IPS-NIHi11 (cell line): ENCODE measurements at places on chromosomes 2 and 18.

GRCh38 chr2:96100893-96101304 lies 15.5 kb downstream of the ADRA2B start:
- no peak for DNase-seq

DNA sequence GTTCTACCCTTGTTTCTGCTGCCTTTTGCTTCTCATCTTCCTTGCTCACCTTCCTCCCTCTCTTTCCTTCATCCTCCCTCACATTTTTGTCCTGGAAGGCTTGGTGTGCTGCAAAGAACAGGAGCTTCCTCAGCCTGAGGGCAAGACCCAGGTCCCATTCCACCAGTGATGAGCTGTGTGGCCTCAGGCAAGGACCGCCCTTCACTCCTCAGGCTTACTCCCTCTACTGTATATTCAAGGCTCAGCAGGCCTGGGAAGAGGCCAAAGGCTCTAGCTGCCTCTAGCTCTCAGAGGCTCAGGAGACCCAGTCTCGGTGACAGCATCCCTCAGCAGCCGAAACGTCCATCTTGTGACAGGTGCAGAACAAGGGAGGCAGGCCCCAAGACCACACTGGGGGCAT lies 97.5 kb downstream of the MRO start:
- no peak for DNase-seq

- DNase-seq, result no peak
These were observed 8.8 kb upstream of the ZBTB7C start for GRCh38 chr18:48417985-48418384.

GRCh38 chr18:43751835-43752234 lies 474.5 kb upstream of the SYT4 start:
- no peak for DNase-seq

DNA sequence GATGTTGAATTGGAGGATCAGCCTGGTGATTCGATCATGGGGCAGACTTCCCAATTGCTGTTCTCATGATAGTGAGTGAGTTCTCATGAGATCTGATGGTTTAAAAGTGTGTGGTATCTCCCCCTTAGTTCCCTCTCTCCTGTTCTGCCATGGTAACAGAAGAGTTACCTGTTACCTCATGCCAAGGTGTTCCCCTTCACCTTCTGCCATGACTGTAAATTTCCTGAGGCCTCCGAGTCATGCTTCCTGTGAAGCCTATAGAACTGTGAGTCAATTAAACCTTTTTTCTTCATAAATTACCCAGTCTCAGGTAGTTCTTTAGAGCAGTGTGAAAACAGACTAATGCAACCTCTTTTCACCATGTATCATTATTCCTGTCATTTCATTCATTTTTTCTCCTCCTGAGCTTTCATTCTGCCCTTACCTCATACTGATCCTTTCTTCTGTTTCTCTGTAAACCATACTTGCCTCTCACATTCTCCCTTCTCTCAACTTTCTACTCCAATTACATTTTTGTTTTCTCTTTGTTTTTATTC lies 22.0 kb downstream of the STARD6 start:
- no peak for DNase-seq

DNA sequence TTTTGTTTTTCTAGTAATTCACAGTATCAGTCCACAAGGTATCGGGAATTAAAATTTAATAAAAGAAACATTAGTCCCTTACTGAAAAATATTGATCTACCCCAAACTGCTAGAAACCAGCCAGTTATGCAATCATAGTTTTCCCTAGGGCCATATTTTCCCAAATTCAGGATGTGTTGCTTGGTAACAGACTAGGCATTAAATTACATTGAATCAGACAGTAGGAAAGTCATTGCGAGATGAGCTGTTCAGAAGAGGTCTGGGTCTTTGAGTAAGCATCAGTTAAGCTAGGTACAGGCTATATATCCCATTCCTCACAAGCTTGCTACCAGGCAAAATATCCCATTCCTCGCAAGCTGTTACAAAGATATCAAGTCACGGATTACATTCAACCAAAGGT lies 123.0 kb upstream of the CCDC150 start:
- no peak for DNase-seq

DNA sequence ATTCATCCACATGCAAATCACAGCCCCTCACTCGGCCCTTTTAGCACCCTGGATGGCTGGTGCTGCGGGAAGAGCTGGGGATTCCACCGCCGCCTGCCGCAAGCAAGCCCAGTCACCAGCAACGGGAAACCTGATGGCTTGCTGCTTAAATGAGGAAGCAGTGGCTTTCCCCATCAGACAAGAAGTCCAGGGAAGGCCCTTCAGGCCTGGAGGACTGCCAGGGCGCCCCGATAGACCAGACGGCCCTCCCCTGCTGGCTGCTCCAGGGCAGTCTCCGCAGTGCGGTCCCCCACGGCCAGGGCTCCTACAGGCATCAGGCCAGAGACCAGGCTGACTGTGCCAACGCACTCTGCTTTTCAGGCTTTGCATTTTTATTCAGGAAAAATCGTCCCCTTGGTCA lies 439.1 kb downstream of the EIPR1 start:
- DNase-seq, result no peak

GRCh38 chr18:35803551-35803950 lies 168.9 kb upstream of the RMP24 start:
- no peak for DNase-seq

DNA sequence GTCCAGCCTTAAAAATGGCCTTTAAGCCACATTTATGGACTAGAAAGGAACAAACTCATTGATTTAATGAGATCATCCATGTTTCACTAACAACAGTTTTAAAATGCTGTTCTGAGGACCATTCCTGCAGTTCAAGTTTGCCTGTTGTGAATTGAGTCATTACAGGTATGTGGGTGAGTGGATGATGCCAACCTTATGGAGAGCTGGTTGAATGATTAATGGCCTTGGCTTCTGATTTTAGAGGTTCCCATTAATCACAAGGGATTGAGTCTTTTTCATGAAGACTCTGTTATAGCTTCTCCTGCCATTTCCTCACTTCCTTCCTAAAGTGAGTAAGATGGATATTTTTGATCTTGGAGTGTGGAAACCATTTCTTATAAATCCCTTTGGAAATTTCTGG lies 459.8 kb upstream of the SLC14A2 start:
- DNase-seq, result no peak

DNA sequence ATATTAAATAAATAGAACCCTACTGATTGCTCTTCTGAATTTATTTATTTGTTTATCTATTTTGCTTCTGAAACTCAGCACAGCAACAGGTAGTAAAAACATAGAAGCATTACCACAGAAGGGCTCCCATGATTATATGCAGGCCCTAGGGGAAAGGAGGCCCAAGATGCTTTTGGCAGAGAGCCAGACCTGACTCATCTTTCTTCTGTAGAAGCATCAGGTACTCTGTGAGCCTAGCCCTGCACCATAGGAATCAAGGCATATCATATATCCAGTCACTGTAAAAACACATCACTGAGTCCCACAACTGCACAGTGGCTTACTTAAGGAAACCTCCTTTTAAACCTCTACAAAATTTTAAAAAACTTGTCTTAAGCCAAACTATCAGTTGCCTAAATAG lies 1.8 kb downstream of the SCN9A start:
- DNase-seq, result no peak

- peak; percentile 36 for DNase-seq
These were observed 452.3 kb upstream of the ID2 start for GRCh38 chr2:8229546-8229986.

GRCh38 chr18:31657823-31658669 lies 26.3 kb downstream of the B4GALT6 start:
- no peak for DNase-seq

GRCh38 chr2:166593403-166593802 lies 99.4 kb upstream of the SCN7A start:
- DNase-seq, result no peak

- peak; percentile 27 for DNase-seq
These were observed 5.7 kb downstream of the RAMP1 start for GRCh38 chr2:237864940-237865622.

DNA sequence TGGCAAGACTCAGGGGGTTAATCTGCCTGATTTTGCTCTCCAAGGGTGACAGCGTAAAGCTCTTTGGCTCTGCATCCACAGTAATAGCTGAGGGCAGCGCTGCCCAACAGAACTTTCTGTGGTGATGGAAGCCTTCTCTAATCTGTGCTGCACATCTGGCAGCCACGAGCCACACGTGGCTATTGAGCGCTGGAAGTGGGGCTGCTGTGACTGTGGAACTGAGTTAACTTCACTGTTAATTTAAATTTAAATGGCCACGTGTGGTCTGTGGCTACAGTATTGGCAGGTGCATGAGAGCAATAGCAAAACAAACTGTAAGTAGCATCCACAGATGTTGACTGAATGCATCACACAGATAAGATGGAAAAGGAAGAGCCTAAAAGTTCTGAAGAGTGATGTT lies 47.3 kb upstream of the TMEM200C start:
- DNase-seq, result no peak

GRCh38 chr2:175111200-175111657 lies 56.8 kb downstream of the ATF2 start:
- DNase-seq, result peak; percentile 39

DNA sequence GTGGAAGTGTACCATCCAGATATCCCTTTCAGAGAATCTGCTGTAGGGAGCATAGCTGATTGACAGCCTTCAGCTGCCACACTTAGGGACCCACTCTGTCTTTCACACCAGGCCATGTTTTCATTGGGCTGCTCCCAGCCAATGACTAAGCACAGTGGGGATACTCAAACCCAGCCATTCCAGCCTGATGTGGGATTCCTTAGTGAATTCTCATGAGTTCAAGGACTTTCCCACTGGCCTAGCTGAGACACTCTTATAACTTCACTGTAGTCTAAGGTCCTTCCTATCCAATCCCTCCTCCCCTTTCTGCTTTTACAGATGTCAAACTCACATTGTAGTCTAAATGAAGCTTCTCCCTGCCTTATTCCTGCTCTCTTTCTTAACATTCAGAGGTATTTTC lies 201.2 kb downstream of the PIK3C3 start:
- DNase-seq, result no peak

DNA sequence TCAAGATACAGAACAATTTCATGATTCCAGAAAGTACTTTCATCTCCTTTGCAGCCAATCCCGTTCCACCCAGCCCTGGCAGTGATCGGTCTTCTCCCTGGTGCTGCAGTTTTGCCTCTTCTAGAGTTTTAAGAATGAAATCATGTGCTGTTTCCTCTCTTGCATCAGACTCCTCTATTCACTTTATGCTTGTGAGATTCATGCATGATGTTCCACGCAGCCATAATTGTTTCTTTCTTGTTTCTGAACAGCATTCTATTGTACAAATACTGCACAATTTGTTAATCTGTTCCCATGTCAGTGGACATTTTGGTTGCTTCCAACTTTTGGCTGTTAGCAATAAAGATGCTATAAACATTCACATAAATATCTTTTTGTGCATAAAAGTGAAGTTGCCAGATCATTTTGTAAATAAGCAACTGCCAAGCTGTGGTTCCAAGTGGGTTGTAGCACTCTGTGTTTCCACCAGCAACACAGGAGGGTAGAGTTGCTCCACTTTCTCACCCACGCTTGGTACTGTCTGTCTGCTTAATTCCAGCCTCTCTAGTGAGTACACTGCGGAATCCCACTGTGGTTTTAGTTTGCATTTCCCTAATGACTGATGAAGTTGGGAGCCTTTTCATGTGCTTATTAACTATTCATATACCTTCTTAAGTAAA lies 104.5 kb downstream of the TWIST2 start:
- DNase-seq, result no peak

- peak; percentile 75 for DNase-seq
These were observed 55.3 kb upstream of the HK2 start for GRCh38 chr2:74778381-74779264.

GRCh38 chr18:22408059-22408458 lies 9.7 kb downstream of the CTAGE1 start:
- no peak for DNase-seq

DNA sequence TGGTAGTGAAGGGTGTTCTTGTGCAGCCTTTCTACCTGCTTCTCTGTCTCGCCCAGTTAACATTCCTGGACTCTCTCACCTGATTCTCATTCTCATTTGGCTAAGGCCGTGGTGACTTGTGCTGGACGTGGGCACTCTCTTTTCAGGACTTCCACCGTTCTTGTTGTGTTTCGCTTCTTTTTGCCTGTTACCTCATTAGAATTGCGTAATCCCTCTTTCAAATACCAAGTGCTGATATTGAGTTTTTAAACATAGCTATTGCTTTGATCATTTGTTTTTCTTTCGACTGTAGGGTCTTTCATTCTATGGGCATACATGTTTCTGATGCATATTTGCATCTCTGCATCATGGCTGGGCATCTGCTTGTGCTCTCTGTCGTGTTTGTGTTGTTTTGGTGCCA lies 287.0 kb downstream of the ALPK2 start:
- no peak for DNase-seq

- DNase-seq, result no peak
These were observed 402.0 kb upstream of the MMADHC start for GRCh38 chr2:149989447-149990063.

GRCh38 chr2:65386344-65386743 lies 46.1 kb downstream of the SPRED2 start:
- DNase-seq, result no peak

DNA sequence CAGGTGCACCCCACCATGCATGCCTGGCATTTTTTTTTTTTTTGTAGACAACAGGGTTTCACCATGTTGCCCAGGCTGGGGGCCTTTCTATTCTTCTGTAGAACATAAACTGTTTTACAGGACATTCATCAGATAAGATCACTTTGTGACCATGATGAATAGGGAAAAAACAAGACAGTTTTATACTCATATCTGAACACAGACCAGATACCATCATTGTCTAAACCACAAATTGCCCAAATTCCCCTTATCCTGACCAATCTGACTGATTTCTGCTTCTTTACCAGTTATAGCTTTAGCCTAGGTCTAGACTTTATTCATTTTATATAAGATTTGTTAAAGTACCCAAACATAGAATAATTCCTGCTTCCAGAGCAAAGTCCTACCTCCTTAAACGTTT lies 1699.3 kb upstream of the TMEFF2 start:
- no peak for DNase-seq

DNA sequence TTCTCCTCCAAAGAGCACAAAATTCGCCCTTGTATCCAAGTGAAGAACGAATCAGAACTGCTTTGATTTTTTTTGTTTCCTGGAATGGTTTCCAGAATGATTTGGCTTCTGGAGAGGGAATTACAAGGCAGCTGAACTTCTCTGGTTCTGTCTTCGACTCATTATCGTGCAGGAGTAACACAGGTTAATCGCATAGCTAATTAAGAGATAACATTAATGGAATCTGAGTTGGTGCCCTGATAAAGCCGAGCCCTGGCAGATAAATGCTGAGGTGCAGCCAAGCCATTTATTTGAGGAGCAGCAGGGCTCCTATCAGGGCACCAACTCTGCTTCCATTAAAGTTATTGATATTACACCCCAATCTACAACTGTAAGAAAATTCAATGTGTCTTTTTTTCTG lies 433.7 kb downstream of the ZNF521 start:
- DNase-seq, result no peak

DNA sequence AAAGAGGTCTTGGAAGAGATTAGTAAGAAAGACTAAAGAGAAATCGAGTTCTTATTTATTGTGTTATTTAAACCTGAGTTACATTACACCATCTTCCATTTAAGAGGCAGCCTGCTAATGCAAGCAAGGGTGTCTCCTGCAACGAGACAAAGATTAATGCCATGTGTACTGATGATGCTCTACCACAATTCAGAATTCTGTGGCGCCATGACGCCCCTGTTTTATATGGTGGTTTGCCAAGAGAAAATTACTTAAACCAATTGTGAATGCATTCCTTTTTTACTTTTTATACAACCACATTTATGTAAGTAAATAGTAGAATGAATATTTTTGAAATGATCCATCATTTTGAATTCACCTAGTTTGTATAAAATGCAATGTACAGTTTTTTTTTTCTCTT lies 356.1 kb upstream of the ZEB2 start:
- DNase-seq, result no peak

- DNase-seq, result no peak
These were observed 46.2 kb downstream of the COA5 start for GRCh38 chr2:98561902-98562695.

- no peak for DNase-seq
These were observed 1.3 kb downstream of the GAL3ST2 start for GRCh38 chr2:241777686-241778627.
